ENCODE measurements at places on chromosomes 3 and 15.

GRCh38 chr15:89341316-89342005 lies 6.8 kb upstream of the POLG start:
- DNase-seq: no peak

DNA sequence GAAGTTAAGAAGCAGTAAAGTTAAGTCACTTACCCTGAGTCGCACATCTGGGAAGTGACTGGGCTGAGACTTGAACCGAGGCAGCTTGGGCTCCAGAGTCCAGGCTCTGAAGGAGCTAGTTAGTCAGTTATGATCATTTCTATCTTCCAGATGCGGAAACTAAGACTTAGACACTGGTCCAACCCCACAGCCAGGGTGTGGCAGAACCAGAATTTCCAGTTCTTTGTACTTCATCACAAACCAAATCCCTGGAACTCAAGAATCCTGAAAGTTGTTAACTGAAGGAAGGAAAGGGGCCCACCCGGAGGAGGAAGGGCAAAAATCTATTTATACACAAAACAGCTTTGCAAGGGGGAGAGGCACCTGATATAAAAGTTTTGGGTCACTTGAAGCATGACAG lies 389.9 kb downstream of the SHQ1 start:
- DNase-seq: no peak

GRCh38 chr3:189820365-189820720 lies 189.2 kb downstream of the TP63 start:
- no peak for DNase-seq

DNA sequence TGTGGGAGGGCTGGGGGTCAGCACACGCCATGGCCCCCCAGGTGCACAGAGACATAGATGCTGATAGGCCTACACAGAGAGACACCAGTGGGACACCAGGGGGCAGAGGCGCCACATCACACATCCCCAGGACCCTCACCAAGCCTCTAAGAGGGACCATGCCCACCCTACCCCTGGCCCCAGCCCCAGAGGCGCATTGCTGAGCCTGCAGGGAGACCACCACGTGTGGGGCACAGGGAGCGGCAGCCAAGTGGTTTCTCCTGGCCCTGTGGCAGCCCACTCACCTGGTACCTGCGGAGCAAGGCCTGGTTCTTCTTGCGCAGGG lies 1.2 kb downstream of the CCDC9B start:
- no peak for DNase-seq

- no peak for DNase-seq
These were observed 42.3 kb upstream of the ZNF280D start for GRCh38 chr15:56775641-56776040.

DNA sequence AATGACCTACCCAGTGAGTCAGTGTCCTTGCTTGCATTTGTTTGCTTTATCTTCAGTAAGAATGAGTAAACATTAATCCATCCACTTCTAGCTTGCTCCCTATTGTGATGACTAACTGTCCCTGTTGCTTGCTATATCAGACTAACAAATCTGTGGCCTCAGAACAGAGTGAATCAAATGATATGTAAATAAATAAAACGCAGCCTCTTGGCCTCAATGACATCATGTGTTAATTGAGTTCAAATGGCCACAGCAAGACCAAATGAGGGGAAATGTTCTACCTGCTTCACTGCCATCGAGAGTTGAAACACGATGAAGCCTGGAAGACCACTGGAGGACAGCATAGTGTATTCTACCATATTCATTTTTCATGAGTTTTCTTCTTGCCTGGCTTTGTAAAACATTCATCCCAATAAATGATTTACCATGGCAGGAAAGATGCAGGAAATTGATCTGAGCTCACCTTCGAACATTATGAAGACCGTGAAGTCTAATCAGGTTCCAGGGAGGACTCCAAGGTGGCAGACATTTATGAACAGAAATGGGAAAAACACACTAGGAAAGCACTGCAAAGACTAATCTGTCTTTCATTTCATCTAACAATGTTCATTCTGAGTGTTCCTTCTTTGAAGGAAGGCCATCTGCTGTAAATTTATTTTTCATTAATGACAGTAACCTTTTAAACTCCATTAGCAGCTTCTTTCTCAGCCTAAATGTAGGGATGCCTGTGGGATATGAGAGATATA lies 1144.5 kb downstream of the TUSC7 start:
- no peak for DNase-seq

- no peak for DNase-seq
These were observed 226.5 kb upstream of the NANOGP8 start for GRCh38 chr15:35311615-35312014.

DNA sequence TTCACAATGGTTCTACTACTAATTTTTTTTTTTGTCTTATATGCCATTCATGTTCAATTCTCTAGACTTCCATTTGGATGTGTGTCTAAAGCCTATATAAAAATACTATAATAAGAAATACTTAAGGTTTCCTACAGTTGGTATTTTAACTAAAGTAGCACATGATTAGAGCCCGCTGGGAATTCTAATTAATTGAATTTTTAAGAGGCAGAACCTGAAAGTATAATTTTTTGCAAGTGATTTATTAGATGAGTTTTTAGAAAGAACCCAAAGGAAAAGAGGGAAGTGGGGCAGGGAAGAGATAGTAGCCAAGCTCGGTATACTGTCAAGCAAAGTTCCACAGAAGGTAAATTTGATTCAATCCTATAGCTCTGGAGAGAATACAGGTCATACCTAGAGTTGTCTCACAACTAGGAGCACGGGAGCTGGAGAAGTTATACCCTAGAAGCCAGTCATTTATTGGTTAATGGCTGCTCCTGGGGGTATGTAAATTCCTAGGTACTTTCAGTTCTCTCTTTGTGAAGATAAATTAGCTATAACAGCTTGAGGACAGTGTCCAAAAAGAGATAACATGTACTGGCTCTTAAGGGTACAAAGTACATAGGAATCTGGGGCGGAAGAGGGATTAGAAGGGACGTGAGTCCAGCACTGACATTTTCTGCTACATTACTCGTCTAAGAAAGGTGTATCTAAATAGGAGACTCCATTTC lies 225.6 kb downstream of the CNTN6 start:
- DNase-seq: no peak

DNA sequence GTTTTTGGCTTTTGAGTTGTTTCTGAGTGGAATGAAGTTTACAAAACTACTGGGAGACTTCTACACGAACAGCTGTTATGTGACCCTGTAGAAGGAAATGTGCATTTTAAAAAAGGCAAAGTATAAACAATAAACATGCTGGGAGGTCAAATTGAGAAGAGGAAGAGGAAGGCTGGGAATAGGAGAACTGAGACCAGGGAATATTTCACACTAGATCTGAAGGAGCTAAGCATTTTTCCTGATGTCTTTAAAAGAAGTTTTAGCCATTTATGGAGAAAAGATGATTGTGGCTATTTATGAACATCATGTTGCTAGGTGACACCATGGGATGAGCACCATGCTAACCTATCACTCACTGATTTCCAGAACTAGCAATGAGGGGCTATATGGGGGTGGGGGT lies 76.3 kb upstream of the FAM98B start:
- no peak for DNase-seq
